Stimulated activated CD4-positive, alpha-beta T cell treated with anti-CD3 and anti-CD28 coated beads, TNF-alpha, amount 100 ng/mL, for 1 hour (primary cell): ENCODE measurements at places on chromosomes 2 and 18.

- DNase-seq: no peak
Measured at GRCh38 chr2:70938586-70938950, 2.9 kb downstream of the ATP6V1B1 start.

DNA sequence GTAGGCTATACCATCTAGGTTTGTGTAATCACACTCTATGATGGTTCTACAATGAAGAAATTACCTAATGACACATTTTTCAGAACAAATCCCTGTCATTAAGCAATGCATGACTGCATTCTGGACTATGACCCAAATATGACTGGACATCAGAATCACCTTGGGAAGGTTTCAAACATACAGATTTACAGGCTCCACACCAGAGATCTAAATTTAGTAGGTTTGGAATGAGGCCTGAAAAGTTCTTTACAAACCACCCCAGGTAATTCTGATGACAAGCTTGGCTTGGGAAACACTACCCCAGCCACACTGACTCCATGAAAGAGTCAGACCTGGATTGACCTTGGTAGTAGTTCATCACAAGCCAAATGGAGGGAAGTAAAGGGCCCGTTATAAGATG, 52.2 kb upstream of the NFE2L2 start:
- no peak for DNase-seq

DNA sequence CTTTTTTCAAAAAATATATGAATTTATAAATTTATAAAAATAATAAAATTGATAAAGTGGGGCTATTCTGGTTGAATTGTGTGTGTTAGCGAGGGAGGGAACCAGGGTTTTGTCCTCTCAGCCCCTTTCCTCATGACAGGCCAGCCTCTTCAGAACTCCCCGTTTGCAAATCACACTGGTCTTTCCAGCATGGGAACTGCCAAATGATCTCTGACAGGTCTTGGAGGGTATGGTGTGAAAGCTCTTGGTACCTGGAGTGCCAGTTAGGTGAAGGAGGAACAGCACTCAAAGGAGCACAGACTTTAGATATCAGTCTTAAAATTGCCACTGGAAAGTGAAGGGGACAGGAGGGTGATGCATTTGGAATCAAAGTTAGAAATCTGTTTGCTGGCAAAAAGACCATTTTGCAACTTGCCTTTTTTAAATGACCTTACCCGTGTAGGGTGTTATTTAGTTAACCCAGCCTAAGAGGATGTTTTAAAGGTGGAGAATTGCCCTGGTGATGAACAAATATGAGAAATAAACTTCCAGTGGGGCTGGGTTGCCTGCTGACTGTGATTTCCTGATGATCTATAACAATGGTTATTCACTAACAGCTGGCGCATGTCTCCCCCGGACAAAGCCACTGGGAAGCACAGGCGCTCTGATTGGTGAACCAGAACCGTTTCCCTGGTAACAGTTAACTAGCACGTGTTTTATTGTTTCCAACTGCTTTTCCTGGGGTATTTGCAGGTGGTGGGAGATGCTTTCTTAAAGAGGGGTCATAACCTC, 85.3 kb upstream of the EFEMP1 start:
- DNase-seq: no peak

GRCh38 chr18:23964282-23965238, 50.0 kb upstream of the TTC39C start:
- DNase-seq: no peak

DNA sequence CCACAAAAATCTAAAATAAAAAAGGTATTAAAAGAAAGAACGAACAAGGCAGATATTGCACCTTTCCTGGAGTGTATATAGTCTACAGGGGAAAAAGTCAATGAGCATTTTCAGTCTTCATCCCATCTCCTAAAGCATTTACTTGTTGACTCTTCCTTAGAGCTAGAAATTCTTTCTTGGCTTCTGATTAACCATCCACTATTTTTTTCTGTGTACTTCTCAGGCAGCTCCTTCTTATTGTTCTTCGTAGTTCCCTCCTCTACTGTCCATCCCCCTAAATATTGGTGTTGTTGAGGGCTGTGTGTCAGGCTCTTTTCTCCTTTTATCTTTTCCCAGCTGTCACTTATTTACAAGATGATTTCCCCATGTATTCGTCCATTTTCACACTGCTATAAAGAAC, 3.5 kb upstream of the LAPTM4A start:
- DNase-seq: no peak

DNA sequence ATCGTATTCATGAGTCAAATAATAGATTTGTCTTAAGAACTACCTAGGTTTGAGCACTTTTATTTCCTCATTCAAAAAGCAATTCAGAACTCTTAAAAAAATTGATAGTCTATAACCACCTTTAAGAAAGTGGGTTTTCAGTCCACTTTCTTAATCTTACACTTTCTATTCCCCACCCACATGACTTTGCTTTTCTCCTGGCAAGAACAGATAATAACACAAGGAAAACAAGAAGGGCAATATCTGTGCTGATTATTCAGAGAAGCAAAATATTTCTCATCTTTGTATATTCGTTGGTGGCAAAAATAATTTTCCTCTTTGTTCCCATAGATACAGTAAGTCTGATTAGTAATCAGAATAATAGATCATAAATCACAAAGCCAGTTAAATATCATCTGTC, 130.6 kb upstream of the DNAJC10 start:
- no peak for DNase-seq

DNA sequence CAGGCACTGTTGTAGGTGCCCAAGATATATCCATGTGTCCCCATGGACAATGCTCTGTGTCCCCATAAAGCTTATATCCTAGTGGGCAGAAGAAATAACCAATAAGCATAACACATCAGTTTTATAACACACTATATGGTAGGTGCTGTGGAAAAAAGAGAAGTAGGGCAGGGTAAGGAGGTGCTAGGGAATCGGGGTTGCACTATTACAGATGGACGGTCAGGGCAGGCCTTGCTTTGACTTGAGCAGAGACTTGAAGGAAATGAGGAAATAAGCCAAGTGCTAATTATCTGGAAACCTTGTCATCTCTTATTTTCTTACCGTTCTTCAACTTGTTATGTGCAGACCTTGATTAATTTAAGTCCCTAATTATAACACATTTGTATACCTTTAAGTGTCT, 82.0 kb downstream of the PHLPP1 start:
- DNase-seq: no peak

GRCh38 chr2:190986221-190986953, 27.6 kb downstream of the STAT1 start:
- DNase-seq: no peak

DNA sequence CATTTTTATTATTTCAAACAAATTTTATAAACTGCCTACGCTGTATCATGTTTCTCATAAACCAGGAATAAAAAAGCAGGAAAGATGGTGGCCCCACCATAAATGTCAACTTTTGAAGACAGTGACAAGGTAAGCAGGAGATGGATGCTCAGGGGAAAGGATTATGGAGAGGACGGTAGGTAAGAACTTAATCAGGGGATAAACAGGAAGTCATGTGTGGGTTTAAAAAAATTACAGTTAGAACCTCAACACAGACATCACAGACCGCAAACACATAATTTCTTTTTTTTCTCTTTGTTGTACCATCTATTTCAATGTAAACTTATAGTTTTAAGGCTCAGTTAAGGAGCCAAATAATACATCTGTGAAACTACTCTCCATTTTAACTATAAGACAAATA, 575.2 kb upstream of the SLC8A1 start:
- DNase-seq: no peak
